GM12892 (cell line): ENCODE measurements at places on chromosomes 5 and 9.

DNA sequence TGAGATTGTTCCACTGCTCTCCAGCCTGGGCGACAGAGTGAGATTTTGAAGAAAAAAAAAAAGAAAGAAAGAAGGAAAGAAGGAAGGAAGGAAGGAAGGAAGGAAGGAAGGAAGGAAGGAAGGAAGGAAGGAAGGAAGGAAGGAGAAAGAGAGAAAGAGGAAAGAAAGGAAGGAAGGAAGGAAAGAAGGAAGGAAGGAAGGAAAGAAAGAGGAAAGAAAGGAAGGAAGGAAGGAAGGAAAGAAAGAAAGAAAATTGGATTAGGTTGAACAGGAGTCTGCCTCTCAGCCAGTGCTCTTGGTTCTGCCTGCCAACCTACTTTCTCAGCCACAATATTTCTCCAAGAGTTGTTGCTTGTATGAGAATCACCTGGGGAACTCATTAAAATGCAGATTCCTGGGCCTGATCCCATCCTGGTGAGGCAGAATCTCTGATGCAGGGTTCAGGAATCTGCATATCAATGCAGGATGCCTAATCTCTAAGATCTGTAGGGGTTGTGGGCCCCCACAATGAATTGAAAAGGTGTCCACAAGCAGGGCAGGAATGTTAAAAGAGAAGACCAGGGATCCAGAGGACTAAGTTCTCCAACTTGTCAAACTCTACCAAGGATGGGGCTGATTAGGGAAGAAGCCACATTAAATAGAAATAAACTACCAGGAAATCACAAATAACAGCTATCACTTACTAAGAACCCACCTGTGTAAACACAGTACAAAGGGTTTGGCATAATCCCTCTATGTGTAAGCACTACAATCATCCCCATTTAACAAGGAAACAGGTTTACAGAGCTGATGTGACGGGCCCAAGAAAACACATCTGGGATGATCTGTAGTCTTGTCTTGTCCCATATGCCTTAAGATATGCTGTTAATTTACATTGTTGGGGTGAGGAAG is 23.4 kb upstream of the GALNT10 start:
- no peak for DNase-seq

DNA sequence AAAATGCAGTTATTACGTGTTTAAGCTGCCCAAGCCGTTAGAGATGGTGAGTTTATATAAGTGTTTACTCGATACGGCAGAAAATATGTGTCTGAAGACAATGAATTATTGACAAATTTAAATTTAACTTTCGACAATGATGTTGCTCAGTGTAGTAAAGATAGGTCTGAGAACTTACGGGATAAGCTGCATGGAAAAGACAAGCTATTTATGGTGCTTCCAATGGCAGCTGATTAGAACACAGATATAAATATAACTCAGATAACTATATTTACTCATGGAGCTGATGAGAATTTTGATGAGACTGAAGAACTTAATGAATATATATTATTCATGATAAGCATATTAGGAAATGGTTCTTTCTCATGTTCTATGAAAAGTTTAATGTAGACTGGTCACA is 139.3 kb downstream of the AUH start:
- DNase-seq, result no peak

- no peak for DNase-seq
Measured at GRCh38 chr5:73438645-73439470, 9.7 kb downstream of the FOXD1 start.

GRCh38 chr5:67353500-67354450 is 157.2 kb upstream of the CD180 start:
- DNase-seq, result no peak

- no peak for DNase-seq
Measured at GRCh38 chr5:143297756-143298155, 105.7 kb downstream of the NR3C1 start.

- DNase-seq, result no peak
Measured at GRCh38 chr5:34660444-34660843, 4.3 kb downstream of the RAI14 start.

GRCh38 chr5:136021016-136021405 is 7.8 kb upstream of the TGFBI start:
- no peak for DNase-seq
